ENCODE measurements at places on chromosomes 1 and 21.
A peak's percentile ranks its signal among the peaks of the same experiment; 100 is the strongest.

DNA sequence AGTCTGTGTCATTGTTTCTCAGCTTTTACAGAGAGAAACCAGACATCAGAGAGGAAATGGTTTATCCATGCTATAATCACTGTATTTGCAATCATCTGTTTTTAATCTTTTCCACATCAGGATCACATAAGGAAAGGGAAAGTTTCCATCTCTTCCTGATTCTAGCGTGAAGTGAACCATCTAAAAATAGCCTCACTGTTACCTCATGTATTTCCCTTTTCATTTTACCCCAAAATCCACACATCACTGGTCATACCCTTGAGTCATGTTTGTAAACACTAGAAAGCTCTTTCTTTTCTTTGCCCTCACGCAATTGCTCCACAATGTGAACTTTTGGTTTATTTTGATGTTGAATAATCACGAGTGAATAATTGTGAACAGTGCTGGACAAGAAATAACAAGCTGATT lies 146.0 kb downstream of the PLA2G4A start:
- DNase-seq = peak; percentile 52

- DNase-seq = no peak
These were observed 23.4 kb upstream of the PODN start for GRCh38 chr1:53038566-53038965.

DNA sequence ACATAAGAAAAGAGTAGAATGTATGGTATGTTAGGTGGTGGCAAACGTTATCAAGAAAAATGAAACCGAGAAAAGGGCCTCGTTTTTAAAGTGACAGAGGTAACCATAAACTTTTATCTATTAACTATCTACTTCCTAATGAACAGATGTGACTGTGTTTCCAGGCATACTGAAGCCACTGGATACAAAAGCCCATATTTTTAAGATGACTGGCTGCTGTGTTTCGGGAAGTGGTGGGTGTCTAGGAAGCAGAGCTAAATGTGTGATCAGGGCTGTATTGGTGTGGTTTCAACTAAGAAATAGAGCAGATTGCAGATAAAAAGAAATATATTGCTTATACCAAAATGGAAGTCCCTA lies 71.8 kb downstream of the CHRM3 start:
- no peak for DNase-seq

DNA sequence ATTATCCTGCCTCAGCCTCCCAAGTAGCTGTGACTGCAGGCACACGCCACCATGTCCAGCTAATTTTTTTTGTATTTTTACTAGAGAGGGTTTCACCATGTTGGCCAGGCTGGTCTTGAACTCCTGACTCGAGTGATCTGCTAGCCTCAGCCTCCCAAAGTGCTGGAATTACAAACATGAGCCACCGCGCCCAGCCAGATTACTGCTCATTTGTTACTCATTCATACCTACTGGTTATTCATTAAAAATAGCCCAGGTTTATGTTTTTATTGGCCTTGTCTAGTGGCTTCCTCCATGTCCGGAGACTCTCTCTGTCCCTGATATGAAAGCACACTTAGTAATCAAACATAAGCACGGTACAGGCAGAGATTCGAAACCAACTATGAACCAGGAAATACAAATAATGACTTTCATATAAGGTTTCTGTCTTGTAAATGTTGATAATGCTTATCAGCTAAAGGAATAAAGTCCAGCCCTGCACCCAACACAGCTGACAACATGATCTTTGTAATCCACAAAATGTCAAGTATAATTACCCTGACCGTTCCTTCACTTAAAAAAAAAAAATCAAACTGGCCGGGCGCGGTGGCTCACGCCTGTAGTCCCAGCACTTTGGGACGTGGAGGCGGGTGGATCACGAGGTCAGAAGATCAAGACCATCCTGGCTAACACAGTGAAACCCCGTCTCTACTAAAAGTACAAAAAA lies 50.4 kb upstream of the CXADR start:
- DNase-seq = no peak

GRCh38 chr1:198162091-198162767 lies 5.4 kb downstream of the NEK7 start:
- no peak for DNase-seq

- no peak for DNase-seq
These were observed 13.3 kb downstream of the NADK start for GRCh38 chr1:1764876-1765470.

- no peak for DNase-seq
These were observed 284.9 kb downstream of the PBX1 start for GRCh38 chr1:164843743-164844500.

GRCh38 chr1:97017895-97018294 lies 296.3 kb downstream of the PTBP2 start:
- DNase-seq = no peak

GRCh38 chr1:2382621-2383361 lies 8.6 kb downstream of the MORN1 start:
- no peak for DNase-seq

GRCh38 chr1:83769594-83770318 lies 229.2 kb downstream of the TTLL7 start:
- no peak for DNase-seq

- DNase-seq = no peak
These were observed 26.7 kb downstream of the ASTN1 start for GRCh38 chr1:177137814-177138213.

- no peak for DNase-seq
These were observed 109.2 kb downstream of the TTLL7 start for GRCh38 chr1:83889707-83890106.

GRCh38 chr1:161727256-161727924 lies 6.0 kb downstream of the FCRLB start:
- DNase-seq = no peak

DNA sequence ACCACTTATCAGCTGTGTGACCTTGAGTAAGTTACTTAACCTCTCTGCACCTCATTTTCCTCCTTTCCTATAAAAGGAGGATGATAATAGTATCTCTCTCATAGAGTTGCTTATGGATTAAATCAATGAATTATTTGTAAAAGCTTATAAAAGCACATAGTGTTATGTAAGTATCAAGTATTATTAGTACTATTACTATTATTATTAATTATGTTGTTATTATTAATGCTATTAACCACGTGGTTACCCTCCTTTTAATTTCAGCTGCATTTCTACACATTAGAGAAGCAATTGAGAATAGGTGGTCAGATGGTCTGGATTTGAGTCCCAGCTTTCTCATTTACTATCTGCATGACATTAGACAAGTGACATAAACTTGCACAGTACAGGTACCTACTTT lies 58.1 kb upstream of the WNT4 start:
- DNase-seq = no peak

- DNase-seq = peak; percentile 96
These were observed 1.2 kb downstream of the NIPAL3 start for GRCh38 chr1:24416666-24417391.

DNA sequence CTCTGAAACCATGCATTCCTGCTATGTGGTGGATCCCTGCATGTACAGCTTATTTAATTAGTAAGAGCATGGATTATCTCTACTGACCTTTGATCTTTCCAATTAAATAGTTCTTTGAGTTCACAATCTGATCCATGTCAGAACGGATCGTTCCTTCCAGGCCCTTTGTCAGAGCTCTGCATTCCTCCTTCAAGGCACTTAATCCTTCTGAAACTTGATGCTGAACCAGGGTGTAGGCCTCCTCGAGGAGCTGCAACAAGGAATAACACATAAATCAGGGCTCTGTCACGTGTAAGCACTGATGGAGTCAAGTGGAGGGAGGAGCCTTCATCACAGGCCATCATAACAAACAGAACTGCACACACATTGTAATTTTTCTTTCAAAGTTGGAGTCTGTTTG lies 68.4 kb upstream of the EDEM3 start:
- DNase-seq = no peak
